ENCODE measurements at places on chromosomes 5 and 9.

GRCh38 chr9:126756876-126757415 is 47.9 kb upstream of the ZBTB43 start:
- no peak for DNase-seq

DNA sequence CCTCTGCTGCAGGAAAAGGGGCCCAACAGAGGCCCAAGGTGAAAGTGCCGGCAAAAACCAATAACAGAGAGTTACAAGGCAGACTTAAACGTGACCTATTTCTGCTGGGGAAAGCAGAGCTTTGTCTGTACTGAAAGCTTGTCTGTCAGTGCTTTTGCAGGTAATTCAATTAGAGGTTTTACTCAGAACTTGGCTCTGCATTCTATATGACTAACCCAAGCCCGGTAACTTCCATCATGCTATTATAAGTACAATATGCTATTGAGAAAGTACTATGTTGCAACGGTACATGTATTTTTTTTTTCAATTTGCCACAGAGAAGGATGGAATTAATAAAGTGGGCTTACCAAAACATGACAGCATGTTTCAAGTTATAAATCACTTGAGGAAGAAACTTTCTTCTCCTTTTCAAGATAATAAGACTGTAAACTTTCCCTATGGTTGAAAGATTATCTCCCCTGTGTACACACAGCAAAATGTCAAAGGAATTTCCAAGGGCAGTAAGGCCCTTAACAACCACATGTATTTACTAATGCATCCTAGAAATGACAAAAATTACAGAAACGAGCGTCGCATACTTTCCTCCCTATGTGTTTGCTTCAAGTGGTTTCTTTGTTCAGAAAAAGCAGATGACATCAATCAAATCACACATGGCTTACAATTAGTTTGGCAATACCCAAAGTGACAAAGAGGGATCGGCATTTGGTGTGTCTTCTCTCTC is 282.4 kb downstream of the EFNA5 start:
- DNase-seq: no peak

DNA sequence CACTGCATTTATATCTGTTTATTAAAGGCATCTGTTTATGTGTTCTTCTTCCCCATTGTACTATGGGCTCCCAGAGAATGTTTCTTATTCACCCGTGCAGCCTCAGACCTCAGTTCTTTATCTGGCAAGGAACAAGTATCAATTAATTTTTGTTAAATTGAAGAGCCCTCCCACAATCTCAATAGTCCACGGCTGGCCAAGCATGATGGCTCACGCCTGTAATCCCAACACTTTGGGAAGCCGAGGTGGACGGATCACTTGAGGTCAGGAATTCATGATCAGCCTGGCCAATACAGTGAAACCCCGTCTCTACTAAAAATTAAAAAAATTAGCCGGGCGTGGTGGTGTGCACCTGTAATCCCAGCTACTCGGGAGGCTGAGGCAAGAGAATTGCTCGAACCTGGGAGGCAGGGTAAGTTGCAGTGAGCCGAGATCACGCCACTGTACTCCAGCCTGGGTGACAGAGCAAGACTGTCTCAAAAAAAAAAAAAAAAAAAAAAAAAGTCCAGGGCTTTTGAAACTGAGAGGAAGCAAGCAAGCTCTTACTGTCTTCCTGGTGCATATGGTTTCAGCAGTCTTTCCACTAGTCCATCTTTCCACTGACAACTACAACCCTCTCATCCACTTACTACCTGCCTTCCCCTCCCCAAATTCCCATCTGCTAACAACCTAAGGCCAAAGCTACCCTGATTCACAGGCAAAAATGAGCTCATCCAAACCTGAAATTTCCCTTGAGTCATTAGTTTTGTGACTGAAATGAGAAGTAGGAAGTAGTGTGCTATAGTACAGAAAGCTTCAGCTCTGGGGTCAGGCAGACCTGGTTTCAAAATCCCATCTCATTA is 2.3 kb upstream of the HK3 start:
- no peak for DNase-seq

- no peak for DNase-seq
Observed at GRCh38 chr9:122329597-122329996, 41.2 kb upstream of the PTGS1 start.

DNA sequence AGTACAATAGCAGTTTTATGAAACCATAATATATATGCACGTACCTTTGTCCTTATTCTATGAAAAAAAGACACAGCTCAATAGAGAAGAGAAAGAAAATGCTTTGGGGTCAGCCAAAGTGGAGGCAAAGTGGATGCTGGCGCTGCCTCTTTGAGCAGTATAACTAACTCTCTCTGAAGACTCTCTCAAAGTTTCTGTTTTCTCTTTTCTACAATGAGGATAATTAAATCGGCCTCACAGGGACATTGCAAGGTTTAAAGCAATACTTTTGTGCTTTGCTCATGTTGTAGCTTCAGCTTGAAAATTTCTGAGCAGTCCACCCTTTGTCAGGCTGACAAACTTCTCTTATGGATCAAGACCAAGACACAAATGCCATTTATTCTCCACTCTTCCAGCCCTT is 455.1 kb upstream of the MPDZ start:
- DNase-seq: no peak

DNA sequence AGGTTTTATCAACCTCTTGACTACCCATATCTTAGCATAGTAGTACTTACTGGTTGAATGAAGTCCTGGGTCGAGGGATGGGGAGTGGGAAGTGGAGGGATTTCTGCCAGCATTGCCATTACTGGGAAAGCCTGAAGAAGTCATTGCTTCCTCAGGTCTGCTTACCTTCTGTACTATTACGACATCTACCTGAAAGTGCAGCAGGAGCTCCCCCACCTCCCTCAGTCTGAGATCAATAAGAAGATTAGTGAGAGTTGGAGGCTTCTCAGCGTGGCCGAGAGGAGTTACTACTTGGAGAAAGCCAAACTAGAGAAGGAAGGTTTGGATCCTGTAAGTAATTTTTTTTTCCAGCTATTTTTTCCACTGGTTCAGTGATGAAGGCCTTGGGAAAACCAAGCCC is 5.8 kb downstream of the HMGXB3 start:
- no peak for DNase-seq

DNA sequence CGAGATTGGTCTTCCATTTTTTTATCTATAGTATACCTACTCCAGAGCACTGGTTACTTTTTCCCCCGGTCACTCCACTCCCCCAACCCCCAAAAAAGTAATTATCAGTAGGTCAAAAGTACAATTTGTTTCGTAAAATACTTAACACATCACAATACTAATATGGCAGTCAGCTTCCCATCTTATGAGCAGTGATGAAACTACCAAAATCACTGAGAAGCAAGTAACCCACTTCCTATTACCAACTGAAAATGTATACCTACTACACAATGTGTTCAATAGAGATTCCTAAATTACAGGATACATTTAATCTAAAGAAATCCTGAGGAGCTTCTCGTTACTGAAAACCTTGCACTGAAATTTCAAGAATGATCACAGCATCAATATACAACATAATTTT is 1.9 kb downstream of the CERT1 start:
- DNase-seq: no peak

GRCh38 chr5:101473483-101473882 is 570.4 kb upstream of the ST8SIA4 start:
- DNase-seq: no peak

GRCh38 chr9:114721491-114722079 is 39.6 kb upstream of the TEX48 start:
- DNase-seq: no peak

DNA sequence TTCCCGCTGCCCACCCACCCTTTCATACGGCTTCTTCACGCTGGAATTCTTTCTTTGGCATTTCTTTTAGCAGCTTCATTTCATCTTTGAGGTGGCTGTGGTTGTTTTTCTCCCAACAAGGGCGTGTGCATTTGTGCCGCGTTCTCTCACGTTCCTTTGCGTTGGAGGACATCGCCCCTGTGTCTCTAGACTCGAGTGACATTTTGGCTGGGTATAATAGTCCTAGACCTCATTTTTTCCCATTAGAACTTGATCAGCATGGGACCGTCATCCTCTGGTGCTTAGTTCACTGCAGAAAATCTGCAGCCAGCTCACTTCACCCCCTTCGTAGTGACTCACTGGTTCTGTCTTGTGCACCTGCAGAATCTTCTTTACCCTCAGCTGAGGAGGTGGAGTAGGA is 29.5 kb downstream of the KCNT1 start:
- DNase-seq: no peak

DNA sequence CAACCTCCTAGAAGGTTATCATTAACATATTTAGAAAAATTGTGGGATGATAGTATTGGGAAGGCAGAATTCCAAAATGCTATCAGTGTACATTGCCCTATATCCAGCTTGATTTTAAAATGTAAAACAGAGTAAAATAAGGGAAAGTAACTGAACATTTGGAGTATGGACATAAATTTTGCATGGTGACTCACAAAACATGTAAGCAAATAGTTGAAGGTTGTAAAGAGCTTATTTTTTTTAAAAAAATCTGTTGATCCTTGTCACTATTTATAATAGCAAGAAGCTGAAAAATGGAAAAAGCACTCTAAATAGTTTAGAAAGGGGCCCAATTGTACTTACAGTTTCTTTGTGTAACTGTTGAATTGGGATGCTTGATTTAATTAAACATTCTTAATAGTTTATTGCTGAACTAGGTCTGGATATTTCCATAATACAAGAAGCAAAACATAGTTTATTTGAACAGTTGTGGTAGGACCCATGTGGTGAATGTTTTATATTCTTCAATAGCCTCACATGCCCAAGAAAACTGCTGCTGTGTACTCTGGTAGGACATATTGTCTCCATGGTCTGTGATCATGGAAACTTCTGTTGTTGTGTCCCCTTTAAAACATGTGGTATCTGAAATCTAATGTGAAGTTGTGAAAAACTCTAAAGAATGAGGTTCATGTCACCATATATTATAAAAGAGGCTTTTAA is 82.4 kb downstream of the NNT start:
- no peak for DNase-seq

- DNase-seq: no peak
Observed at GRCh38 chr5:75310212-75310611, 26.8 kb upstream of the HMGCR start.

DNA sequence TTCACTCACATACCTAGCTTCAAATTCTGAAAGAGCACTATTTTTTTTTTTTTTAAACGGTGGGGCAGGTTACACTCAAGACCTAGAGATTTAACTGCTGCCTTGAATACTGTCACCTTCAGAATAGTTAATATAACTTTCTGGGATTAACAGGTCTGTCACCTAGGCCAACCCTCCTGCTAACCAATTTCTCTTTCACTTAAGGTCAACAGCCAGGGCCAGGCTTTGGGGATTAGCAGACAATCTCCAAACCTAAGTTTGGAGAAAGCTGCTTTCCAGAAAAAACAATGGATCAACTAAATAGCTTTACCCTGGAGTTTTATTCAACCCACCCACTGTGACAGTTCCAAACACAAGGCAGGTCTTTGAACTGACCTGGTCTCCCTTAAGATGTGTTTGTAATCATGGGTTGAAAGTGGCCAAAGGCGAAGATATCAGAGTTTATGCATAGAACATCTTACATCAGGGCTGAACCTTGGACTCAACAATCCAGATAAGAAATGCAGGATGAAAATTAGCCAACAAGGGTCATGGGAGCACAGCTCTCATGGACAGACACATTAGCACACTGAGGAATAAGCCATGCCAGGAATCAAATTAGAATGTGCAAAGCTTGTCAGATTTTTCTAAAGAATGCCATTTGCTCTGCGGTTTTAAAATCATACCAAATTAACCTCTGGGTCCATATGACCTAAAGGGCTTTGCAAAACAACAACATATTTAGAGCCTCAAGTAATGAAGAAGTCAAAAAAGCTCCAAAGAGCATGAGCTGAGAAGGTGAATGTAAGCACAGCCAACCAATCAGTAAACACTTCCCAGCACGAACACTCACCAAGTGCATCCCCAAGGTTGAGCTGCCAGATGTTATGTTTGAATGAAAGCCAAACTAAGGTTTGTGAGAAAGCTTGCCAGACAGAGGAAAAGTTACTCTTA is 538.5 kb upstream of the DMAC1 start:
- DNase-seq: no peak

DNA sequence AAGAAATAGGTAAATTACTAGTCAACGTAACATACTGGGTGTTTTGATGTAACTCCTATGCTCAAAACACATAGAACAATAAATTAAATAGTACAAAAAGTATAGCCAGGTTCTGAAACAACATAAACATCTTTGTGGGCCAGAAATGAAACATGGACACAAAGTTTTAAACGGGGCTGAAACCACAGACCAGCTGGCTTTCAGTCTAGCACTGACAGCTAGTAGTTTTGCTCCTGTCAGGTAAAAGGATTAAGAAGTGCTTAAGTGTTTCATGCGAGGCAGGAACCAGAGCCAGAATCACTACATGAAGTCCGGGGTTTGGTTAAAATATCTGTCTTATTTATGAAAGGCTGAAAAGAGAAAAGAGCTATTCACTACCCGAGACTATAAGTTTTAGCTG is 19.5 kb downstream of the DCAF10 start:
- no peak for DNase-seq

- no peak for DNase-seq
Observed at GRCh38 chr9:15306068-15306756, 804 bp downstream of the TTC39B start.

GRCh38 chr5:127666043-127666716 is 17.3 kb downstream of the CTXN3 start:
- DNase-seq: no peak

GRCh38 chr5:174572591-174572990 is 151.8 kb upstream of the MSX2 start:
- no peak for DNase-seq

DNA sequence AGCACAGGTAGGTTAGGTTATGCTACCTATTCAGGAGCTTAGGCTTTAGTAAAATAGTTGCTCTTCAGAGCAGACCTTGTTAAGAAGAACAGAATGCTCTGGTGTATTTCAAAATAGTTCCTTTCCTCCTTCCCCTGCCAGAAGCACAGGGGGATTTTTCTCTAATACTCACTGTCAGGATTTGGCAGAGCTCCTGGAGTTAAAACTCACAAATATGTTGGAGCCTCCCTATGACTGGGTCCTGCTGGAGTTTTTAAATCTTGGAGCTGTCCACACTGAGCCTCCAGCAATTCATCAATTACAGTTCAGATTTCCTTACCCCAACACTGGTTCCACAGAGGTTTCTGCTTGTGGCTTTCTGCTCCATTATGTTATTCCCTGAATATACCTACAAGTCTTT is 1233.8 kb upstream of the WWC1 start:
- DNase-seq: no peak

- DNase-seq: no peak
Observed at GRCh38 chr9:83965350-83966208, 14.4 kb downstream of the HNRNPK start.

- DNase-seq: no peak
Observed at GRCh38 chr5:96664669-96665068, 2.5 kb downstream of the CAST start.

DNA sequence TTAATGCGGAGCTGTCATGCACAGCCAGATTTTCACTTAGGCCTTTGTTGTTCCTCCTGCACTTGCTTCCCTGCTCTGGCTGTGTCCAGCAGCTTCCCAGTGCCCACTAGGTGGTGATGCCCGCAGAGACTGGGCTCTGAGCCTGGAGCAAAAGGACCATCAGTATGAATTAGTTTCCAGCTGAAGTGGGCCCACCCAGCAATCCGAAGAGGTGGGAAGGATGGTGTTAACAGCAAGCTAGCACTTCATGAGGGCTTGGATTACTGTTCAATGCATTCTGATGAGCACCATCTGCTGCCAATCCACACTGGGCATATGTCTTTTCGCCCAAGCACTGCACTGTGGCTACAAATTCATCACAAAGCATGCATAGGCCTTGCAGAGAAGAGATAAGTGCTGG is 459.1 kb downstream of the SPOCK1 start:
- no peak for DNase-seq

GRCh38 chr9:107894572-107895261 is 405.1 kb upstream of the KLF4 start:
- no peak for DNase-seq

- no peak for DNase-seq
Observed at GRCh38 chr9:117734523-117735314, 30.5 kb downstream of the TLR4 start.

GRCh38 chr5:36841677-36842076 is 34.9 kb upstream of the NIPBL start:
- no peak for DNase-seq
